ENCODE measurements at places on chromosomes 6 and 20.

DNA sequence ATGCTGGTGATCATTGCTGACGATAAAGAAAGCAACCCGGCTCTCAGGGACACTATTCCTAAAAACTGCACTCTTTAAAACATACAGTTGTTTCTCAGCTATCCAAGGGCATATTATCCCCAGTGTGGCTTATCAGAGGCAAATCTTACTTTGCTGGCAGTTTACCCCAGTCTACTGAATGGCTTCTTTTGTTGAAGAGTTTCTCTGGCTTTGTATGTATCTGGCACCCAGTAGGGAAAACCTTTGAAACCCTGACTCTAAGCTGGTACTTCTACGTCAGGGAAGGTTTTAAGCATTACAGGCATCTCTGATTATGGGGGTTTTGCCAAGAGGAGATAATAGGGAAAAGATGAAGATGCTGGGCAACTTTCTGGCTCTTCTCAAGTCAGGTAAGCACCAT lies 637.6 kb upstream of the CHD6 start:
- no peak for DNase-seq

DNA sequence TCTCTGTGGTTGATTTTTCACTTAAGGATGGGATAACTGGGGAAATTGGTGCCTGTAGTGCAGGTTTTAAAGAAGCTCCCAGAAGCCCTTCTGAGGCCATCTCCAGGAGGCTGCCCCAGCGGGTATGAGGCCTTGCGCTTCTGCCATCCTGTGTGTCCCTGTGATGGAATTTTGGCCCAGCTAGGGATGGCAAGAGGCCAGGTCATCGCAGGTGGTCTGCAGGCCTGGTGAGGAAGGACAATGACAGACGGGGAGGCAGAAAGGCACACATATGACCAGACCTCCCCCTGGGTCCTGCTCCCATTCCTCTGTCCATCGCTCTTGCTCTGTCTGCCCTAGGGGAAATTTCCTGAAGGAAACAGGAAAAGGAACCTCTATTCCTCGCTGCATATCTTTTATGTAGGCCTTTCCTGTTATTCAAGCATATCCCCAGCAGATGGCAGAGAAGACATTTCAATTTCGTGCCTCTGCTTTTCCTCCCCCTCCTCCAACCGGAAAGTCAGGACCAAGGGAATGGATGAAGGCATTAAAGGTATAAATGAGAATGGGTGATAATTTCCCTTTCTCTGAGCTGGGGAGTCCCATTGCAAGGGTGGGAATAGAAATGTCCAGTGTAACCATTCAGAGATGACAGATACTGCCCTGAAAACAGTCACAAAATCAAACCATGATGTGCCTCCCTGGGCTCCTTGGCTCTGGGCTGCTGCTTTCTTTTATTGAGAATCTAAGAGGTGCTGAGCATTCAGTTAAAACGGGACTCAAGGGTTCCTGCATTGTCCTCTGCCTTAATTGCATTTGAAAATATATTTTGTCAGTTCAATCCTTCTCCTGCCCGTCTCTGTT lies 17.6 kb upstream of the HLA-F start:
- DNase-seq: peak; percentile 64

GRCh38 chr6:130377371-130377770 lies 11.6 kb downstream of the TMEM200A start:
- no peak for DNase-seq

DNA sequence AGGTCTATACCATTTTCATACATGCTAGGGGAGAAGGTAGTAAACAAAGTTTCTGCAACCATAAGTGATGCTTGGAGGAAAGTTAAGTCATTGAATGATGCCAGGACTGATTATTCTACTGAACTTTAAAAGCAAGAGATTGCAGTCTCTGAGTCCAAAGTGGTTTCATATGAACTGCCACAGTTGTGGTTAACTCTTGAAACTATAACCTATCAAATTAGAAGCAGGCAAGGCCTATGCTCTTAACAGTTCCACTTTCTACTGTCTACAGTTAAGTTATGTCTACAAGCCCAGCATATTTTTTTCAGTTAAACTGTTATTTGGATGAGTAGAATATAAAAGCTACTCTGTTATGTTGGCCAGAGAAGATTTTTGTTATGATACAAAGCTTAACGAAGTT lies 326.5 kb upstream of the RUNX2 start:
- no peak for DNase-seq

- no peak for DNase-seq
Measured at GRCh38 chr6:10550764-10551163, 29.6 kb downstream of the GCNT2 start.

Measured in iPS-NIHi11 (cell line).